NT2/D1 (cell line): ENCODE measurements at places on chromosomes 13 and 19.

DNA sequence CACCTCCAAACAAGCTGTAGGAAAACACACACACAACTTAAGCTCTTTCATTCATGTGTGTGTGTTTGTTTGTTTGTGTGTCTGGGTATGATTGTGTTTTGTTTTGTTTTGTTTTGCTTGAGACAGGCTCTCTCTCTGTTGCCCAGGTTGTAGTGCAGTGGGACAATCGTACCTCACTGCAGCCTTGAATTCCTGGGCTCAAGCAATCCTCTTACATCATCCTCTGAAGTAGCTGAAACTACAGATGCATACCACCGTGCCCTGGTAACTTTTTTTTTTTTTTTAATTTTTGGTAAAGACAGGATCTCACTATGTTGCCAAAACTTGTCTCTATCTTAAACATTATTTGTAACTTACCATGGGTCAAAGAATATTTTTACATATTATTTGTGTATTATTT, 431.7 kb downstream of the SLITRK1 start:
- DNase-seq = peak; percentile 3

- DNase-seq = no peak
These were observed 67.8 kb upstream of the FBXL3 start for GRCh38 chr13:77094773-77095172.

DNA sequence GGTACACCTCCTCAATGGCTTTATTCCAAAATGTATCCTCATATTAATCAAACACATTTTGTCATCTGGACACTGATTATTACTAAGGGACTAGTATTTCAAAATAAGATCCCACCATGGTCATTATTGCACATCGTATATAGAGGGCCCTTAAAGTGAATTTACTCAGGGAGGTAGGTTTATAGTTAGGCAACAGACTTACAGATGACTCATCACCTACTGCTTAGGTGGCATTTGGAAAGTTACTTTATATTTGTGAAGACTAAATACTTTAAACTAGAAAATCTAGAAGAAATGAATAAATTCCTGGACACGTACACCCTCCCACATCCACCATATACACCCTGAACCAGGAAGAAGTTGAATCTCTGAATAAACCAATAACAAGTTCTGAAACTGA, 353.0 kb downstream of the KCTD12 start:
- no peak for DNase-seq

GRCh38 chr13:79662882-79663281, 181.9 kb downstream of the NDFIP2 start:
- no peak for DNase-seq

- DNase-seq = no peak
These were observed 297.0 kb downstream of the RBM26 start for GRCh38 chr13:79108914-79109643.

DNA sequence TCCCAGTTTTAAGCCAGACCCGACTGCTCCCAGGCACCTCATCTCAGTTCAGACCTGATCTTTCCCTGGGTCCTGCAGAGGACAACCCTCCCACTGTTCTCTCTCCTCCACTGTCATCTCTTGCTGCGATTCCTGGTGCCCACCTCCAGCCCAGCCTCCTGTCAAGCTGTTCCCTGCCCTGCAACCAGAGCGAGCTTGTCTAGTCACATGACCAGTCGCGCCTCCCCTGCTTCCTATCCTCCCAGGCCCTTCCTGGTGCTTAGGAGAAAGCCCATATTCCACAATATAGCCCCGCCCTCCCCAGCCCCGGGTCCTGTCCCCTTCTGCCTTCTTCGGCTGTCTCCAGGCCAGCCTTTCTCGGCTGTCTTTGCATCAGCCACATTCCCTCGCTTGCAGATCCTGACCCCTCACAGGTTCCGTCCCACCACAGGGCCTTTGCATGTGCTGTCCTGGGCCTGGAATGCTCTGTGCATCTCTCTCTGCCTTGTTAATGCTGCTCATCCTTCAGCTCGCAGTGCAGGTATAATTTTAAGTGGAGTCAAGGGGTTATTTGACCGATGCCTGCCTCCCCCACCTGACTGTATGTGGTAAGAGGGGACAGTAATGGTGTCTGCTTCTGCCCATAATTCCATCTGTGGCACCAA, 88.8 kb downstream of the IER2 start:
- DNase-seq = no peak

GRCh38 chr13:99307247-99307646, at the start of gene GPR183:
GPR183 (minus strand) TSS chr13:99307399; CDS start chr13:99296145, 11,254 bp downstream.
- no peak for DNase-seq

DNA sequence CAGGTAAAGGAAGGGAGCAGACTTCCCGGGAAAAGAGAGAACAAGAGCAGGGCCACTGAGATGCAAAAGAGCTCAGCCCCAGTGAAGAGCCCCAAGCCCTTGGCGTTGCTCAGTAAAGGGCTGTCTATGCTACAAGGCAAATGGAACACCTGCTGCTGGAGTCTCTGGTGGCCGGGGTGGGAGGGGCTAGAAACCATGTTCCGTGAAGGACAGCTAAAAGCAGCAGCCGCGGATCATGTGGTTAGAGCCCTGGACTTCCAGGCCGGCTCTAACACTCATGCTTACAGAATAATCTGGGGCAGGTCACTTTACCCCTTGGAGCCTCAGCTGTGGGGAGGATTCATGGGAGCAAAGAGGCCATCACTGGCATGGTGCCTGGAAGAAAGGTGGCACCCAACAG, 17.8 kb downstream of the POU2F2 start:
- DNase-seq = no peak

GRCh38 chr19:33683881-33684537, 62.3 kb downstream of the CHST8 start:
- DNase-seq = peak; percentile 5

DNA sequence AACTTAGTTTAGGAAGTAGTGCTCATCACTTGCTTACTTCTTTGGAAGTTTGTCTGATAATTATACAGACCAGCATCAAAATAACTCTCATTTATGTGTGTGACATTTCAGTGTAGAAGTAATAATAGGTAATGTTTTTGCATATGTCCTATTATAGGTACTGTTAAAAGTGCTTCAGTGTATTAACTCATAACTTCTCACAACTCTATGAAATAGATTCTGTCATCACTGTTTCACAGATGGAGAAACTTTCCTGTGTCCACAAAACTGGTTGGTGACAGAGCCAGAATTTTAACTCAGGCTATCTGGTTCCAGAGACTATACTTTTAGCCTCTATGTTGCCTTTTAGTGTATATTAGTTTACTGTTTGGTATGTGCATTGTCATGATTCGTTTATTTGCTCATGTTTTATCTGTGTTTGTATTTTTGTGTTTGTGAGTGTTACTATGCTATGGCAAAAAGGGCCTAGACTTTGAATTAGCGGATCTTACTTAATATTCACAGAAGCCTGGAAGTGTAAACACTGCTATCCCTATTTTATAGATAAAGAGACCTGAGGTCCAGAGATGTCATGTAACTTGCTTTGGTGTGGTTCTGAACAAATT, 12.7 kb downstream of the LPAR6 start:
- DNase-seq = no peak

GRCh38 chr13:26711211-26711610, 49.4 kb downstream of the GPR12 start:
- no peak for DNase-seq

DNA sequence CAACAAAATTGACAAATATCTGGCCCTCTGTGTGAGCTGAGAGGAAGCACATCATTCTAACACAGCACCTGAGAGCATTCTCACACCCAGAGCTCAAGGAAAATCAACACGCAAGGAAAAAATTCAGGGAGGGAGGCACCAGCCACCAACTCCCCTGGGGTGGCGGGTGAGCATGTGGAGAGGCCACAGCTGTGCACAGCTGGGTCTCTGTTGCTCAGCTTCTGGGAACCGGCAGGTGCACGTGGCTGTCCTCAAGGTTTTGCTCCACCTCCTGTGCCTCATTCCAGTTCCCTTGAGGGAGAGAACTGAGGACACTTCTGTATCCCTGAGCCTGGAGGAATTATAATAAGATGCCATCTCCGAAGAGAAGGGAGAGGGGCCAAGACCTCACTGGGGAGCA, 134.0 kb downstream of the USP12 start:
- no peak for DNase-seq
